ENCODE measurements at places on chromosomes 1 and 21.

DNA sequence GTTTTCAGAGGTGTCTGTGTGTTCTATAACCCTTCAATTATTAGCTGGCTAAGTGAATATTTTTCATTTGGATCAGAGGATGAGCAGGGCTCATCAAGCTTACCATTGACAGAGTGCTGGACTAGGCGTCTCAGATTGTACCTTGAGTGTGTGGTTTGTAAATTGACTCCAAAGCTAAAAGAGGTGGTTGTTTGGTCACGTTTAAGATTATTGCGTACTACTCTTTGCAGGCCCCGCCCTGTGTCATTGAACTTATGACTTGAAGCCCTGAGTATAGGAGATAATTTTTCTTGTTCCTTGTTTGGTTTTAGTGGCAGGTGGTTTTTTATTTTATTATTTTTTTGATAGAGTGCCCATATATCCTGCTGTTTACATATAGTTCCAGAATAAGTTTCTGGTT, 17.7 kb downstream of the MRPS6 start:
- no peak for DNase-seq

DNA sequence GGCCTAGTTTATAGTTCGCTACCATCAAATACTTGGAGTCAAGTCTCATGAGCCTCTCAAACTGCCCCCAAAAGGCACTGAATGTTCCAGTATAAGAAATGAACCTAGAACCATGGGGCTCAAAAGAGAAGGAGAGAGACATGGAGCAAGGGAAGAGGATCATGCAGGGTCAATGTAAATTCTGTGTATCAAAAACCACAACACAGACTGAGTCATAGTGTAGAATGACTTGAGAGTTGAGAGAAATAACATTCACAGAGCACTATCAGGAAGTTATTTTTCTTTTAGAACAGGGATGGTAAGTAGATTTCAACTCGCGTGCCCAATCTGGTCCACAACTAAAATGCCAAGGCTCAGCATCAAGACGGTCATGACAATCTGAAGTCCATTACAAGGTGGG, 59.8 kb downstream of the GNG12 start:
- no peak for DNase-seq

DNA sequence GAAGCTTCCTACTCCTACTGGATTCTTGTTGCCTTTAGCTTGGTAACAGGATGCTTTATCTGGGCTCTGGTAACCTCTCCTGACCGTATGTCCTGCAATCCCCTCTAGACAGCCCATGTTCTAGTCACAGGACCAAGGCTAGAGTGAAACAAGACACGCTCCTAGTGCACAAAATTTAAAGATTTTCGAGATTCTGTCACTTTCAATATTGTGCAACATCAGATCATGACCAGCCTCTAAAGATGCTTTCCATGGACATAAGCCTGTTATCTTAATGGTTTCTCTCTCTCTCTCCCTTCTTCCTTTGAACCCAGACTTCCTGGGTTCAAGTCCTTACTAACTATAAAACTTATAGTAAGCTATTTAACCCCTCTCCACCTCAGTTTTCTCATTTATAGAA, 1.6 kb upstream of the LY9 start:
- no peak for DNase-seq

GRCh38 chr1:208204779-208205178, 39.4 kb downstream of the PLXNA2 start:
- no peak for DNase-seq

GRCh38 chr21:46603228-46603627, 1.7 kb downstream of the S100B start:
- DNase-seq = no peak

DNA sequence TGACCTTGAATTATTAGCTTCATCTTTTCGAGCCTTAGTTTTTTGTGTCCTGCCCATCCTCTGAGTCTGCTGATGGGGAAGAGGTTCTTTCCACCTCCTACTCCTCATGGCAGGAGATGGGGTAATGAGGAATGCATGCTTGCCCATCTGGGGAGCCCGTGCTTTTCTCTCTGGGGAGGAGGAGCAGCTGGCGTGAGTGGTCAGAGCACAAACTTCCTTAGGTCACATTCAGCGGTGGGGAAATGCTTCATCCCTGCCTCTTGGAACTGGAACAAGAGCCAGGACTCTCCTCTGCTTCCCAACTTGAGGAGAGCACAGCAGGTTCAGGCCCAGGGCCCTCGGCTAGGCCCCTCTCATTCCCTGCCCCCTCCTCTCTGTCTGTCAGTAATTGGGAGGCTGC, 155.0 kb downstream of the PCNX2 start:
- no peak for DNase-seq

DNA sequence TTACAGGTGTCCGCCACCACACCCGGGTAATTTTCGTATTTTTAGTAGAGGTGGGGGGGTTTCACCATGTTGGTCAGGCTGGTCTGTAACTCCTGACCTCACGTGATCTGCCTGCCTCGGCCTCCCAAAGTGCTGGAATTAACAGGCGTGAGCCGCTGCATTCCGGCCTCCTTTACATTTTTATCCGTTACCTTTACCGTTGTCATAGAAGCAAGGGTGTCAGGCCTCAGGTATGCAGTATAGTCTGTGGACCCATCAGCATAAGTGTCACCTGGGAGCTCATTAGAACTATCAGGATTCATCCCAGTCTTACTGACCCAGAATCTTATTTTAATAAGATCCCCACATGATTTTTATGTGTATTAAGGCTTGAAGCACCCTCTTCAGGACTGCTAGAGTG, 5.4 kb downstream of the CDC42 start:
- no peak for DNase-seq

- no peak for DNase-seq
Measured at GRCh38 chr1:180386745-180387367, 115.5 kb downstream of the ACBD6 start.

DNA sequence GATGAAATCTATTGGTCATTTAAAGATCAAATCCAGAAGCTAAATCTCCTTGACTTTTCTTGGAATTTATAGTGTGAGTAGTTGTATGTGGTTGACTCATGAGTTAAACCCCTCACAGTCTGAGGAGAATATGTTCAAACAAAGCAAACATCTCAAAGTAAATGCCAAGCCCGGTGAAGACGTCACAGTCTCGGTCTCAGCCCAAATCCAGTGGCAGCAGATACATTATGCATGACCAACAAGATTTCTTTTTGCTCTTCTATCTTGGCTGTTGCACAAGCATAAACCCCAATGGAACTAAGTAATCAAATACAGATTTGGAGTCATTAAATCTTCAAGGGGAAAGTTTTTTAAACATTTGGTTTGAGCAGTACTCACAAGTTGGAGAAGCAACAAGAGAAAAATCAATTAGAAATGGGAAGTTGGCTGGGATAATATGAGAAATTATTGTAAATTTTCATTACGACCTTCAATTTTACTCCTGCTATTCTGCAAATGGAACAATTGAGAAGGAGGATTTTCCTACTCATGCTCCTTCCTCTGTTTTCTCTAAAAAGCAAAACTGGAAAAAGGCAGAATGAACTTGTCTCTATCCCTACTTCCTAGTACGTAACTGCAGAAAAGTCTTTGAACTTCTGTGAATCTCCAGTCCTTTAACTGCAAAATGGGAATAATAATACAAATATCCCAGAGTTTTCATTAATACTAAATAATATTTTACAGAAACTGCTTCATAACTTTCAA, 575.8 kb downstream of the NUF2 start:
- no peak for DNase-seq

- peak; percentile 61 for DNase-seq
Measured at GRCh38 chr1:212162635-212163034, 122.6 kb upstream of the PPP2R5A start.

- peak; percentile 42 for DNase-seq
Measured at GRCh38 chr1:151993084-151993733, 450 bp downstream of the S100A10 start.

DNA sequence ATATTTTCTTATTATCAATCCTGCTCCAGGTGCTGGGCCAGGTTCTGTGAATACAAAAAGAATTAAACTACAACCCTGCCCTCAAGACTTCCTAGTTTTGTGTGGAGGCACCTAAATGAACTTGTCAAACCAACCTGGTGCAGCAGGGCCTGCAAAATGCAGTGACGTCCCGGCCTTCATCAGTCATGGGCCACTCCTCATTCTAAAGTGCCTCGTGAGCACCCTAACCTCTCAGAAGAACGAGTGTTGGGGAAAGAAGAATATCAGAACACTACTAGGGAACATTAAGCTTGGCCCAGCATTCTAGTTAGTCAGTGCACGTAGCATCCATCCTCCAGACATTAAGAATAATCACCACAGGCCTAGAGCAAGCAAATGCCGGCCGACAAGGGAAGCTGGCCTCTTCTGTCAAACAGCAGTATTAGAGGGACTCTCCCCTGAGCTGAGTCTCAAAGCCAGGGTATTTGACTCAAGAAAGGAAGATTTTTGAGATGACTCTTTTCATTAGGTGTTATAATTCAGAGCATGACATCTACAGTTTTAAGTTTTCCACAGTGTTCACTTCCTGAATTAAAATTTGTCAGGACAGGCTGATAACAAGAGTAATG, 137.9 kb downstream of the SLC45A1 start:
- no peak for DNase-seq

DNA sequence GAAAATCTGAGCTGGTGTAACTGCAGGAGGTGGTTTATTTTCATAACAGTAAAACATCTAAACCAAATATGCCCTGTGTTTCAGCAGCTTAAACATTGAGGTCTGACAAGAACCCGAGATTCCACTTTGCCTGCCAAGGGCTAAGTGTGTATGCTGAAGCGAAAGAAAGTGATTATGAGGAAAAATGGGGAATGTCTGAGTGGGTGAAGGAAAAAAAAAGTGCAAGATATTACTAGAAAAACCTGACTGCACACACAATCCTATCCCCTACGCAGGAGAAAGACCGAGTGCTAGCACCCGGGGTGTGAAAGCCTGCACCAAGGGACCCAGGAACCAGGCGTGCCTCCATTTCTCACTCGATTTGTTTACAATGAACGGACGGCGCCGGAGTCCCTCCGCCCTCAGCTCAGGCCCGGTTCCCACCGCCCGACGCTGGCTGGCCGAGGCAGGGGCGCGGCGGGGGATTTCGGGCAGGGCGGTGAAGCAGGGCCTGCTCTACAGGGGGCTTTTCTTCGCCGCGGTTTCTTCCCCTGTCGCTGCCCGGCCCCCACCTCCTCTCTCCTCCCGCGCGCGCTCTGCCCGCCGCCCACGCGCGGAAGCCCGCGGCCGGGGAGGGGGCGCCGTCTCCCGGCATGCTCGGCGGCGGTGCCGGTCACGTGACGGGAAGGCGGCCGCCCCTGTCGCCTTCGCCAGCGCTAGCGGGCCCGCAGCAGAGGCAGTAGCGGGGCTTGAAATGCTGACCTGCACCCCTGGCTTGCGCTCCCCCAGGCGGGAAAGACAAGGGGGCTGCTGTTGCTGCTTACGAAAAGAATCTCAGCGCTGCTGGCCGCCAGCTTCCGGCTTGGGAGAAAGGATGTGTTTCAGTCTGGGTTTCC, 35.9 kb downstream of the ITPKB start:
- DNase-seq = peak; percentile 74

DNA sequence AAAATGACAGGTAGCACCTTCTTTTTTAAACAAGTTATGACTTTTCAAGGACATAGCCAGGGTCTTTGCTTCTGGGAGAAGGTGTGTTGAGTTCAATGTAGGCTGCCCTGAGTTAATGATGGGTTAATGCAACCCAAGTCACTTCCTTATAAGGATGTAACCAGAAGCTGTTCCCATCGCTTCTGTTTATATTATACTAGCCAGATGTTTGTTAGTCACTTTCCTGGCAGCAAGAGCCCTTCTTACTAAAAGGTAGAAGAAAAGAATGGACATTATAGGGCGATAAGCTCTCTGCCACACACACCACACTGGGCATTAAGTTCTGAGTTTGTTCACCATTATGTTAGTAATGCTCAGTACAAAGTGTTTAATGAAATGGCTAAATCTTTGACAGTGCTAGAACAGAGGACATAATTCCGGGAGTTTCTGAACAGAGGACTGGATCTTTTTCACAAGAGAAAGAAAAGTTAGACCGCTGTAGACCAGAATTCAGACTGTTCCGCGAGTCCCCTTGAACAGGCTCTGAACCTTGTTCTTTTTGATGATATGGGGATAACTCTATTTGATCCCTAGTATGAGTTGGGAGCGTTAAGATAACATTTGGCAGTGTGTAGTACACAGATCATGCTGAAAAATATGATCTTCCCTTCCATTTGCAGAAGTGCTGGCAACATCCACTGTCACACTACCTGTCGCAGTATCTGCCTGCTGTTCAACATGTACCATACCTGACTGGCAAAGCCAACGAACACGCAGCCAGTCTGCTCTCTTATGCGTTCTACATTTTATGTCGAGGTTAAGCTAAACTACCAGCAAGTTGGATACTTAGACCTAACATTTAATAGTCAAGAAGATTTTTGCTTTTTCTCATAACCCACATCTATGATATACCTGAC, 41.0 kb downstream of the DEGS1 start:
- peak; percentile 54 for DNase-seq

DNA sequence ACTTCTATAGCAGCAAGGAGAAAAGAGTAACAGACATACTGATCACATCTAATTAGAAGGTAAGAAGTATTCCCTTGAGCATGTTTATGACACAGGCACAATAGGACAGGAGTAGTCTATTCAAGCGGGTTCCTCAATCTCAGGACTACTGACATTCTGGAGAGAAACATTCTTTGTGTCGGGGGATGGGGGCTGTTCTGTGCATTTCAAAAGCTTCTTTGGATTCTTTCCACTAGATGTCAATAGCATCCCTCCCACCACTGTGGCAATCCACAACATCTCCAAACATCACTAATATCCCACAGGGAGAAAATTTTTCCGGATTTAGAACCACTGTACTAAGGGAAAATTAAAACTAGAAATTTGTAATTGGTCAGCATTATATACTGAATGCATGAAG, 56.9 kb downstream of the ADAMTS5 start:
- DNase-seq = no peak

DNA sequence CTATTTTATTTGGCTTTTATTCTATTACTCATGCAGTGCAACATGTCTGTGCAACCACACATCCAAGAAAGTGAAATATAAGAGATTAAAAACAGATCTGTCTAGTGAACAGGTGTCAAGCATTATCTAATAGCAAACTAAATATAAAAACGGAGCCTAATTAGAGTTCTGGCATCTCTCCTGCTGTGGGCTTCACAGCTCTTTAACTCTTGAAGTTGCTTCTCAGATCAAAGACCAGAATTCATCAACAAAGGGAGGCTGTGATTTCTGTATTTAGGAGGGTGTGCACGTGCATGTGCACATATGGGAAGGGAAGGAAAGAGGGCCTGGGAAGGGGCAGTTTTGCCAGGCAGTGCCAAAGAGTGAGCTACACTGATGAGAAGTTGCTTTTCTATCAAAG, 81.0 kb downstream of the MIS18A start:
- DNase-seq = no peak

DNA sequence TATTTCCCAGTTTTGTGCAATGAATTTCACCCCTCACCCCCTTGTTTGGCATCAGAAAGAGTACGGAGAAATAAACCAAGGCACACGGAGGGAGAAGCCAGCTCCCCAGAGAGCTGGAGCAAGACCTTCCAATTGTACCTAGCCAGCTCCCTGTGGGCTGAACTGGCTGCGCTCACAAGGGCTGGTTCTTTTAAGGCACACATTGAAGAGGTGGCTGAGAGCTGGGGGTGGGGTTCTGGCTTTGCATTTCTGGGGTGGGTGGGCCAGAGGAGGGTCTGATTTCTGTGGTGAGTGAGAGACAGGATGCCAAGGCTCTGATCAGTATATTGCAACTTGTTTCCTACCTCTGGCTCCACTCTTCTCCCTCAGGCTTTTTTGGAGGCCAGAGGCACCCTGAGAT, 39.5 kb upstream of the NFASC start:
- no peak for DNase-seq

Measured in stomach (tissue), 19 donors.